Right ventricle myocardium superior (tissue), 1 donor: ENCODE measurements at places on chromosomes 6 and 20. TPM values are rescaled to one million over a fixed set of nuclear protein-coding genes. Genes with fewer than 3 reads are reported as not detected.

Gene PTCHD4
- 0.81 TPM for total RNA-seq

Gene ITCH
- total RNA-seq: 39.9 TPM

Gene IL17F
- total RNA-seq: not detected

Gene NRSN1
- total RNA-seq: not detected

Gene CCN2
- 13.9 TPM for total RNA-seq

Gene STK35
- total RNA-seq: 11.7 TPM

Gene SNAI1
- 0.81 TPM for total RNA-seq

Gene LY86
- 0.89 TPM for total RNA-seq

Gene MRPL2
- total RNA-seq: 107 TPM

Gene TSBP1
- total RNA-seq: not detected

Gene ISM1
- total RNA-seq: 1.5 TPM

Gene TRIM31
- not detected for total RNA-seq

Gene COL20A1
- total RNA-seq: not detected
